ENCODE measurements at places on chromosomes 6 and 20.

DNA sequence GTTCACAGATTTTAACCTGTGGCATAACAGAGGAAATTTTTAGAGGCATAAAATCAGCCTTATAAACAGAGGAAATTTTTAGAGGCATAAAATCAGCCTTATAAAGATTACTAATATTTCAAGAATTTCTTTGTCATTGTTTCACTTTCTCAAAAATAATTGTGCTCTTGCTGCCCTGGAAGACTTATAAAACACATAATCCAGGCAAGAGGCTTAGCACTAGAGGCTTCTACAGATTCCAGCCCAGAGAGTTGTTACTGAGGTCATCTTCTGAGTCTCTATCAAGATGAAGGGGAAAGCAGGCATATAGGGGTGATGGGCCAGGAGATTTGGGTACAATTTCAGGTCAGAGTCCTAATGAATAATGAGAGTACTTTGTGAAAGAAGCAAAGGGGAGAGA lies 85.7 kb downstream of the RFPL4B start:
- DNase-seq, result no peak

- DNase-seq, result no peak
Observed at GRCh38 chr6:7649037-7649810, 59.2 kb downstream of the SNRNP48 start.

DNA sequence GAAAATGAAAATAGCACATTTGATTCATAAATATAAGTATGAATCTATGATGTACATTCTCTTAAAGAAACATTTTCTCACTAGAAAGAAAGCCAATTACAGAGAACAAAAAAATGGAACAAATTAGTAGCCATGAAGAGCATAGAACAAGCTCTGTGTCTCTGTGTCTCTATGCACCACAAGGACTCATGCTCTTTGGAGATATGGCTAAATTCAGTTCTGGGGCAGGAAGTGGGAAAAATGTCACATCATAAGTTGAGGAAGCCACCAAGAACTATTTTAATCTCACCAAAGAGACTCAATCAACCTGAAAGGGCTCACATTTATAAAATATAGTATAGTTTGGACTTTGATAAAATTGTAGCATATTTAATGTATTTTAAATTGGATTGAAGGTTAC lies 1259.8 kb upstream of the GJE1 start:
- no peak for DNase-seq

DNA sequence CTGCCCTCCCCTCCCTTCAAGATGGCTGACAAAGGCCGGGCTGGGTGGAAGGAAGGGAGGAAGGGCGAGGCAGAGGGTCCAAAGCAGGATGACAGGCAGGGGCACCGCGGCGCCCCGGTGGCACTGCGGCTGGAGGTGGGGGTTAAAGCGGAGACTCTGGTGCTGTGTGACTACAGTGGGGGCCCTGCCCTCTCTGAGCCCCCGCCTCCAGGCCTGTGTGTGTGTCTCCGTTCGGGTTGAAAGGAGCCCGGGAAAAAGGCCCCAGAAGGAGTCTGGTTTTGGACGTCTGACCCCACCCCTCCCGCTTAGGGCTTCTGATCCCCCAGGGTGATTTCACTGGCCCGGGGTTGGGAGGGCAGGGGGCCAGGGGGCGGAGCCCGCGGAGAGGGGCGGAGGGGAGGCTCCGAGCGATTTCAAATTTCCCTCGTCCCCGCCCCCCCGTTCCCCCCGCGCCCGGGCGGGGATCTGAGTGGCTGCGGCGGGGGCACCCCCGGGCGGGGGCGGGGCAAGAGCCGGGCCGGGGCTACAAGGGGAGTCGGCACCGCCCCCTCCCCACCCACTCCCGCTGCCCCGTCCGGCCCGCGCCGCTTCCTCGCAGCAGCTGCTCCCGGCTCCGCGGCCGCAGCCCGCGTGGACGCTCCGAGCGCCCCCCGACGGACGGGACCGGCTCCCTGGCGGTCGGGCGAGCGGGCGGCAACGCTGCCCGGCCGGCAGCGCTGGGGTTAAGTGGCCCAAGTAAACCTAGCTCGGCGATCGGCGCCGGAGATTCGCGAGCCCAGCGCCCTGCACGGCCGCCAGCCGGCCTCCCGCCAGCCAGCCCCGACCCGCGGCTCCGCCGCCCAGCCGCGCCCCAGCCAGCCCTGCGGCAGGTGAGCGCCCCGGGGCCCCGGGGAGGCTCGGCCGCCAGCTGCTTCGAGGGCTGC lies at the start of gene DNMT3B:
TSS of gene DNMT3B (plus strand) at position 555 of the 923 bp plus-strand sequence. CDS start 17,939 bp downstream, outside the sequence.
- DNase-seq, result peak; percentile 79

DNA sequence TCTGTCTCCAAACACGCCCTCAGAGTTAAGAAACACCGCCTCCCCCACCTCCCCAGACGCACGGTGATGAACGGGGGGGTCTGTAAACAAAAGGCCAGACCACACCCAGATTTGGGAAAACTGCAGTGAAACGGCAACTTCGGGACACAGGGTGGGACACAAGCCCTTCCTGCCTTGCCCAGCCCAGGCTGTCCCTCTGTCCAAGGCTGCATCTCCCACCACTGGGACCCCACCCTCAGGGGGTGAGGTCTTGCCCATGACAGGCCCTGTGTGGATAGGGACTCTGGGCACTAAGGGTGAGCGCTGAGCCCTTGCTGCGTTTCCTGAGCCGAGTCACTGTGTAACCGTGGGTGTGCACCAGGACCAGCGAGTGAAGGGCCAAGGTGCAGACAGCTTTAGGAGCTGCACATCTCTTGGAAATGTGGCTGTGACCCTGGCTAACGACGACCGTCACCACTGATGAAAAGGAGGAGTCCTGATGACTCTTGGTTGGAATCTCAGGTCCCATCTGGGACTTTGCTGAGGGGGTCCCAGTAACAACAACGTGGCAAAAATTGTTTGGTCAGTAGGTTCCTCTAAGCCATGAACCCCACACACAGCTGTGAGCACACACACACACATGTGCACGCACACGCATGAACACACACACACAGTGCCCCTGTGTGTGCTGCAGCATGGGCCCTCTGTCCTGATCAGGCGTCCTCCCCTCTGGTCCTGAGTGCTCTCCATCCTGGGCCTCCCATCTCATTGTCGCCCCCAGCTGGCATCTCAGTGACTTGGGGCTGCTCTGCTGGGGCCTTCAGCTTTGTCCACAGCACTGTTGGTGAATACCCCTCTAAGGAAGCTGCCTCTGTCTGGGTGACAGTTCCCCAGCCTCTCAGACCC lies 100.6 kb downstream of the RAMACL start:
- DNase-seq, result no peak

GRCh38 chr20:59603176-59603575 lies 1.2 kb upstream of the PHACTR3 start:
- DNase-seq, result no peak

GRCh38 chr20:36181934-36182603 lies 27.5 kb downstream of the EPB41L1 start:
- no peak for DNase-seq

GRCh38 chr6:127102299-127102698 lies 16.2 kb upstream of the RSPO3 start:
- no peak for DNase-seq

DNA sequence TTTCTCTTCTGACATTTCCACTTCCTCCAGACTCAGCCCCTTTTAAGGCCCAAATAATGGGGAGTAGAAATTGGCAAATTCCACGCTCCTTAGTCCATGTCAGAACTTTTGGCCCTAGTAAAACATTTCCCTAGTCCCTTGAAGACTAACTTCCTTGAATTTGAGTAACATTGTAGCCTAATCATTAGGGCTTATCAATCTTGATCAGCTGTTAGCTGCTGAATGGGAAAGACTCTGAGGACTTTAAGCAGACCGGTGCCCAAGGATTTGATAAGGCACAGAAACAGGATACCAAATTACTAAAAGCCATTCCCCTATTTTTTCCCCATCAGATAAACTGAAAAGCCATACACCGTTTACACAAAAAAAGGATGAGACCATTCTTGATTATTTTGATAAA lies 37.0 kb upstream of the ECI2 start:
- no peak for DNase-seq

- no peak for DNase-seq
Observed at GRCh38 chr6:56914798-56915658, 39.9 kb upstream of the BEND6 start.

DNA sequence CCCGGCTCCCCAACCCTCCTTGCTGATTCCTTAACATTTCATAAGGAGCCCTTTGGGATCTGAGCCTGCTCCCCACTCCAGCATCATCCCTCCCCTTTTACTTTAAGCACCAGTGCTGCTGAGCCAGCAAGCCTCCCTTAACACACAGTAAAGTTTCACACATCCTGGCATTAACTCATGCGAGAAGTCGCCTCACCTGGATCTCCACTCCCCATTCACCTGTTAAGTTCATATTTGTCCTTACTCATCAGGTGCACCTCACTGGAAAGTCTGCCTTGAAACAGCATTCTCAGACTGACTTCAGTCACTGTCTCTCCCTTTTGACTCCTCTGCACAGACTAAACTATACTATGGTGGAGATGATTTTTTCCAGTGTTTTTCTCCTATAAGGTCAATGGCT lies 47.8 kb upstream of the MAP7 start:
- no peak for DNase-seq

DNA sequence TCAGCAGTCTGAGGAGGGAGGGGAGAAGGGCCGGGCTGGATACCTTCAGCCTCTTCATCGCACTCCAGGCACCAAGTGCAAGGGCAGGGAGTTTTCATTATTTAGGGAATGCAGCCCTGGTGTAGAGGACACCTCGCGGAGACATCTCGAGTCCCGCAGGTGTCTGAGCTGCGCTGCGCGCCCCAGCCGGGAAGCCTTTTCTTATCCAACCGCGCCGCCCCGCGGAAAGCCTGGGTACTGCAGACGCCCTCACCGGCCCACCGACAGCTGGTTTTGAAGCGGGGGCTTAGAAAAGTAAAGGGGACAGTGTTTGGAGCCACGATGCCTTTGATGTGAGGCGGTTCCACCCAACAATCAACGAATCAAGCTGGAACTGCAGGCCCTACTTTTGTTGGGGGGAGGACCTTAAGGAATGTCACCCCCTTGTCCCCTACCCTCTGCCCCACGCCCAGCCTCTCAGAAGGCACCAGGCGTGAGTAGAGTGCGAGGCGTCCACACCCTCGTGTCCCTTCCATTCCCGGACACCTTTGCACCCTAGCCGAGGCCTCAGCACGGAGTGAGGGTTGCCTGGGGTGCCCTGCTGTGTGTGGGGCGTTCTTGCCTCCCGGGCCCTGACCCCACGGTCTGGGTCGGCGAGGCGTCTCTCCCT lies 8.6 kb downstream of the NKX2-2 start:
- peak; percentile 93 for DNase-seq

DNA sequence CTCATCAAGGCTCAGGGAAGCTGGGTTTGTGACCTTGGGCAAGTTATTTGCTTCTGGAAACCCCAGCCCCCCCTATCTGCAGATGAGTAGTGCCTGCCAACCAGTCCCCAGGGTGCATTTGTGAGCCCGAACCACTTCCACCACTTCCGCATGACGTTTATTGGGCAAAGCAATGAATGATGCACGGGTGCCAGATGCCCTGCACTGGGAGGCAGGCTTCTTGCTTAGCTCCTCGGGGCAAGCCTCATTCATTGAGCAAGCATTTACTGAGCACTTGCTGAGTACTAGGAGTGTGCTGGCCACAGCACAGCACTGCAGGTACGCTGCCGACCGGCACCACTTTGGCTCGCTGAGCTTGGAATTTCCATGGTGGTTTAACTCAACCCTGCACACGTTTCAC lies 60.2 kb downstream of the GNAS-AS1 start:
- no peak for DNase-seq

- DNase-seq, result no peak
Observed at GRCh38 chr6:143328876-143329275, 121.6 kb downstream of the ADAT2 start.

DNA sequence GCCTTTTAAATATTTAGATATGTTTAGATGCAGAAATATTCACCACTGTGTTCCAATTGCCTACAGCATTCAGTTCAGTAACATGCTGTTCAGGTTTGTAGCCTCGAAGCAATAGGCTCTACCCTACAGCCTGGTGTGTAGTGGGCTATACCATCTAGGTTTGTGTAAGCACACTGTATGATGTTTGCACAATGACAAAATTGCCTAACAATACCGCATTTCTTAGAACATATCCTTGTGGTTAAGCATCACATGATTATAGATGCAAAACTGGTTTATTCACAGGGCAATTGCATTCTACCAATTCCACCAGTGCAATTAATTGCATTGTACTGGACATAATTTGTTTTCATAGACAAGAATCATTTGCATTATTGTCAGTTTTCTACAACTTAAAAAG lies 7.9 kb upstream of the SLC22A16 start:
- no peak for DNase-seq

Data from activated T-cell treated with anti-CD3 and anti-CD28 coated beads, Interleukin-2, amount 50 U/mL, for 48 hours (primary cell).